T-helper 22 cell (primary cell): ENCODE measurements at places on chromosomes 6 and 20.

- DNase-seq, result no peak
These were observed 21.2 kb downstream of the MKKS start for GRCh38 chr20:10412591-10413408.

- no peak for DNase-seq
These were observed 87.6 kb downstream of the BMP2 start for GRCh38 chr20:6855104-6855503.

DNA sequence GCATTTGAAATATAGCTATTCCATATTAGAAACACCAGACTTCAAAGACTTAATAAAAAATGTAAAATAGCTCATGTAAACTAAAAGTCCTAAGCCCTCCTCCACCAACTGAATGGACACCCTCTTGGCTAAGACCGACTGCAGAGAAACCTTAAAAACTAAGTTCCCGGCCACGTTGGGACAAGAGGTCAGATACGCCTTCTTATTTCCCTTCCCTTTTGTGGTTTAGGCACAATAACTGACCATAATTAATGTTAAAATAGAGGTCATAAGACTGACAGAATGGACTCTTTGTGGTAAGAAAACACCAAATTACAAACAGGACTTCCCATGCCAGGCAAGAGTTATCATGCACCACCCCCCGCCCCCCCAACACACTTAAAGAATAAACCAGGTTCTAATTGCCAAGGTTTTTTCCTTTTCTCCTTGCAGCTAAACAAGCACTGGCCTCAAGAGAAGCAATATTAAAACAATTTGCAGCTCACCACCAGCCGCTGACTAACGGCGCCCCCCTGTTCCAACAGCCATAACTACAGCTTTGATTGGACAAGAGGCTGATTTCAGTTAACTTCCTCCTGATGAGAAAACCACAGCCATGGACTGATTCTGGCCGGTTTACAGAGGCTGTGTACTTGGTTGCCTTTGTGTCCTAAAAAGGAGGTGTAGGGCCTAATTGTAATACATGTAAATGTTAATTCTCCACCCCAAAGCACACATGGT, 10.7 kb upstream of the LAMP5 start:
- DNase-seq, result no peak

DNA sequence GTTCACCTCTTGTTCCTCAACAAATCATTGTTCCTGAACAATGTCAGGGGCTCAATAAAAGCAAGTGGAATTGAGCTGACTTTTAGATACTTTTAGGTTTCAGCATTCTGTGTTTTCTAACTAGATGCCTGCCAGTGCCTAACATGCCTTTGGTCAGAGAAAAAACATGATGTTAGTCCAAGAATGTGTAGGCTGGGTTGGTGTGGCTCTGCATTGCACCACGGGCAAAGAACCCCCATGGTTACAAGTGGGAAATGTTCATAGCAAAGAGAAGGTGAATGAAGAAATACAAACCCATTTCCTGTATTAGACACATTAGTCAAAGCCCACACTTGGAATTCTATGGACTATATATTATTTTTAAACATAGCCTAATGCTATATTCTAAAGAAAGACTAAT, 193.3 kb downstream of the TMEM200A start:
- no peak for DNase-seq

DNA sequence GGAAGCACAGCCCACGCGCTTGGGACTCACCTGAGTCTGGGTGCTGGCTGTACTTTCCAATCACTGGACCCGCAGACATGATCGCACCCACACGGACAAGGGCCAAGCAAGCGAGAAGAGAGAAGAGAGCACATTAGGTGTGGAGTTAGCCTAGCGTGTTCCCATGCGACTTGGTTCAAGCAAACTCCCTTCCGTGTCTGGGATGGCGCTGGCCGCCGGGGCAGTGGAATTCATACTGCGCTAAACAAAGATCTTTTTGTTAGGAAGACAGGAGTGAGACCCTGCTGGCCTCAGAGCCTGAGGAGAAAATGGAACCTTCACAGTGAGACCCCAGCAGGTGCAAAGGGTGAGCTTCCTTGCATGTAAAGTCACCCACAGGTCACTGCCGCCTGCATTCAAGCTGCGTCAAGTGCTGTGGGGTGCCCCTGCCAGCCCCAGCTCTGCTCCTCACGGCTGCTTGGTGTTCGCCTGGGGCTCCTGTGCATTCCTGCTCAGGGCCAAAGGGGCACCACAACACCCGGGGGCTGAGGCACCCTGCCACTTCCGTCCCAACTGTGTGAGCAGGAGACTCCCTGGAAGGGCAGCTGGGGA, 26.4 kb downstream of the PSMG4 start:
- no peak for DNase-seq

GRCh38 chr6:143451531-143451930, 926 bp downstream of the PEX3 start:
- no peak for DNase-seq

DNA sequence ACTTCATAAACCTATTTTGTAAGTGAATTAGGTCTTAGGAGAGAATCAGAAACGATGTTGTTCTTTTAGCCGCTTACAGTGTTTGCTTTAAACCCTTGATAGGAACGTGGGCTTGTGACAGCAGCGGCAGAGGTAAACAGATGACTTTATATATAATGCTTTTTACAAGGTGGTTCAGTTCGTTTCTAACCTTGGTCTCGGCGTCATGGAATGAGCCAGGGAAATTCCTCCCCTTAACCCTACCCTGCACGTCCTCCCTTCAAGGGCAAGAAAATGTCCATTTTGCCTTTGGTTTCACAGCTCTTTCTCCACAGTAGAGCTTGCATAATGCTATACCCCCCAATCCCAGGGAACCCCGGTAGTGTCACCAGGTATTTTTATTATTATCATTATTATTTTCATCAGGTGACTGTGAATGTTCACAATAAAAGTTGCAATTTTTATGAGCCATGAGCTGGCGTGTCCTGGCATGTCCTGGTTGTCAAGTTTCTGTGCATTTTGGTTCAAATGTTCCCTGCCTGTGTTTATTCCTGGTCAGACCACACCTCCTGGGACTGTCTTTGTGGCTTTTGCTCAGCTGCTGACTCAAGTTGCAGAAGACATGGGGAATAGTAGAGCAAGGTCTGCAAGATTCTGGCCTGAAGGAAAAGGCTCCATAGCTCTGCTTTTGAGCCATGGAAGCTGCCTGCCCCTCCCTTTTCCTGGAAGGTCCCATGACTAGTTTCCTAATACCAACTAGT, 112.8 kb upstream of the BMP2 start:
- no peak for DNase-seq

GRCh38 chr6:72826037-72826436, 204.2 kb downstream of the KCNQ5 start:
- no peak for DNase-seq

DNA sequence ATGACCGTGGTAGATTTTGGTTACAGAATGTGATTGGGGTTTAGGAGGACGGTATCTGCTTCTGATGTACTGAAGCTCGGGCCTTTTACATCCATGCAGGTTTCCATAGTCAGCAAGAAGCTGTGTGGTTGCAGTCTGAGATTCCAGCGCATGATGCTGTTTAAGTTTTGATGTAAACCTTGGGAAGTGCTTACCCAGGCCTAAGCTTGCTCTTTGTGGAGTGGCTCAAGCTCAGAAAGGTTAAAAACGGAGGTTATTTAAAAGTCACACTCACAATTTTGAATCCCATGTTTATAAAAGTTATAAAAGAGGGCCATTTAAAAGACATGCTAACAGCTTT, 121.4 kb downstream of the TIAM2 start:
- DNase-seq, result no peak

DNA sequence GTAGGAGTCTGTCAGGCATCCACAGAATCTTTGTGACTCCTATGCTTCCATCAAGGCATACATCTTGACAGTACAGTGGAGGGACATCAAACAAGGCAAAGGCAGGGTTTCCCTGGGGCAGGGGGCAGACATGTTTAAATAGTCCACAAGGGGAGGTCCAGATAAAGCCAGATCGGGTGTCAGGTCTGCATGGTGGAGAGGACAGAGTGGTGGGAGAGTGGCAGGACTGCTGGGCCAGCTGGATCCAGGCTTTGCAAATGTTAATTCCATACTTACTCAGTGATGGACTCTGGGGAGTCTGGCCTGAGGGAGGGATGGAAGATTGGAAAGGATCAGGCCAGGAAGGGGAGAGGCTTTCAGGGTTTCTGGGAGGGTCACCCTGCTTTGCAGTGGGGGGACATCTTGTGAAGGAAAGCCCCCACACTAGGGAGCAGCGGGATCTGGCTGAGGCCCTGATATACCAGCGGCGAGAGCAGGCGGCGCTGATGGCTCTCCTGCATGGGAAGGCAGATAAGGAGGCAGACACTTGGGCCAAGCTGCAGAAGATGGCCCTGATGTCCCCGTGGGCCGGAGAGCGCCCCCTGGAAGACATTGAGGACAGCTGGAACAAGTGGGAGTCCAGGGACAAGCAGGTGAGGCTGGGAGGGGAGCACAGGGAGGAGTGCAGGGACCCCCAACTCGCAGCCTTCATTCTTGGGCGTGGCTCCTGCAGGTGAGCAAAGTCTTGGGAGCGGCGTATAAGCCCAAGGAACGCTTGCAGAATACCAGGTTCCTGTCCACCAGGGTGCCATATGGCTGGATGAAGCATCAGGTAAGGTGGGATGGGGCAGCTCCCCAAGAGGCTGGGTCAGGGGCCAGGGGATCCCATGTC, 44.6 kb downstream of the SUN5 start:
- no peak for DNase-seq

DNA sequence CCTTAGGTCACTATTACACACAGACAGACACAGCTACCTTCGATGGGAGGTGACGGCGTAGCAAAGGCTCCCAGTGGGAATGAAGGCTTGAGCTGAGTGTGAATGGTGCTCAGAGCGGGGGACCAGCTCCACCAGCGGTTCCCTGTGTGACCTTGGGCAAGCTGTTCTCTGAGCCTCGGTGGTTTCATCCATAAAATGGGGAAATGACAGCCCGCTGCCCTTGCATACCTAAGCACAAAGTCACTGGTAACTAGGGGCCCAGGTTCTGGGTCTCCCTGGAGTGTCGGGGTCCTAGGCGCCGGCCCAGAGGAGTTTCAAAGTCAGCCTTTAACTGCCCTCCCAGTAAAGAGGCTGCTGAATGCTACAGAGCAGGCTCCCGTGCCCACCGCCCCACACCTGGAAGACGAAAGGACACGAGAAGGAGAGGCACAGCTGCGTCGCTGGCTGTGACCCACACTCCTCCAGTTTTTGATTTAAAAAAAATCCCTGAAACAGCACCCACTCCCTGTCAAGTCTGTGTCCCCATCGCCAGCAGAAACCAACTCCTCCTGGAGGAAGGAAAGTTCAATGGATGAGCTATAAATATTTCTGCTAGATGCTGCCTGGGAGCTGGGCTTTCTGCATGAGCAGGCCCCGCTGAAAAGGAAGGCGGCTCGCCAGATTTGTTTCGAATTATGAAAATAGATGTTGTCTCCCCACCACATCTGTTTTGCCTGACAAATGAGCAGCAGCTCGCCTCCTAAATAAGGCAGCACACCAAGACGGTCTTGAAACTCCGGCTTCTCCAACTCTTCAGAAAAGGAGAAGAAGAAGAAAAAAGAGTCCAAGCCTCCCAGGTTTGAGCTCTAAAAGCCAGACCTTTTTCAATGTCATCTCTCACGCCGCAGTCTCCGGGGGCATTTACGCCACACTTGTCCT, 27.4 kb downstream of the PMEPA1 start:
- no peak for DNase-seq

DNA sequence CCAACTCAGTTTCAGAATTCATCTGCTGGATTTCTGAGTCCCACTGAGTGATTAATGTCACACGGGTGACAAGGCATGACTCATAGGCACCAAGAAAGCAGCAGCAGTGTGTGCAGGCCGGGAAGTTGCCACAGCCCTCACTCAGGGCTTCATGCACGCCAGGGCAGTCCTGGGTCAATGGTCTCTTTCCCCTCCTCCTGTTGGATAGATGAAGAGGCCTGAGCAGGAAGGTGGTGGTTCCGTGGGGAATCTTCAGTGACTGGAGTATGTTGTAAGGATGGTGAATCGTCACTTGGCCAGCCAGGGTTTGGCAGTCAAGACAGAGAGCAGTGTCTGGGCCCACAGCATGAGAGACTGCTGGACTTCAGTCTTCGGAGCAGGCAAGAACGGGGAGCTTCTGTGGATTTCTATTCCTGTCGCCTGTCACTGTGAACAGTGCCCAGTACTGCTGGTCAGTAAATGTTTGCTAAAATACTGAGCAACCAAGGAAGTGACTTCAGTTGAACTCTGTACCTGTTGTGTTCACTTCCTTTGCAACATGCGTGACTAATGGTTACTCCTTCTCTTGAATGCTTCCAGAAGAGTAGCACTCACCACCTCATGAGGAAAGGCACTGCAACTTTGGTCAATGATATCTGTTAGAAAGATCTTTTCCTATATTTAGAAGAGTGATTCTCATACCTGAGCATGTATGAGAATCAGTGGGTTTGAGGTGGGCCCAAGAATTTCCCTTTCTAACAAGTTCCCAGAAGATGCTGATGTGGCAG, 62.0 kb upstream of the CD93 start:
- DNase-seq, result no peak

DNA sequence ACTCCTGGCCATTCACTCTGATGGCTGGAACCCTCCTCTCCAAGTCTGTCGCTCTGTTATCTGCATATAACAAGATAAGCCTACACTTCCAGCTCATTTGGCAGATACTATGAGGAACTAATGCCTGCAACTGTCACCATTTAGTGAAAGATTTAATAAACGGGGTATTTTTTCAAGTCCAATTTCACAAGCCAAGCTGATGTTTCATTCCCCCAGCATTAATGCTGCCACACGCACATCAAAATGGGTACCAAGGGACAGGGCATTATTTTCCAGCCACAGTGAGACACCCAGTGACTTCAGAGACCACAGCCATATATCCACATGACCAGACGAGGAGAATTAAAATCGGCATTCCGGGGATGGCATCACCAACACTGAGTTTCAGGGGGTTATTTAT, 175.5 kb downstream of the PTPRT start:
- DNase-seq, result no peak

GRCh38 chr6:127475823-127476176, 16.6 kb upstream of the KIAA0408 start:
- DNase-seq, result no peak

DNA sequence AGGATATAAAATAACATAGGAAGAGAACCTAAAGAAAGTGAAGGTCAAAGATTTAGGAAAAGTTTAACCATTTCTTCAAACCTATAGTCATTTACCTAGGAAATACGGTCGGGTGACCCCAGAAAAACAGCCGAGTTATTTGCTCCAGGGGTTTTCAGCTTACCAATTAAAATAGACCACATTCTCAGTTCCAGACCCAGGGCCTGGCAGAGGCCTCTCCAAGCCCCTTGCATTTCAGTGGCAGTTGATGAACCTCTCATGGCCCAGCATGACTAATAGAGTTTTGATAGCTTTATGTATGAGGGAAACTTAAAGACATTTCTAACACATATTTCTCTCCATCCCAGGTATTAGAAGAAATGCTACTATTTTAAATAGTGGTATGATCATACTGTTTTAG, 113.5 kb downstream of the OGFRL1 start:
- DNase-seq, result no peak

- no peak for DNase-seq
These were observed 203.2 kb upstream of the MAP3K7 start for GRCh38 chr6:90790058-90790457.

DNA sequence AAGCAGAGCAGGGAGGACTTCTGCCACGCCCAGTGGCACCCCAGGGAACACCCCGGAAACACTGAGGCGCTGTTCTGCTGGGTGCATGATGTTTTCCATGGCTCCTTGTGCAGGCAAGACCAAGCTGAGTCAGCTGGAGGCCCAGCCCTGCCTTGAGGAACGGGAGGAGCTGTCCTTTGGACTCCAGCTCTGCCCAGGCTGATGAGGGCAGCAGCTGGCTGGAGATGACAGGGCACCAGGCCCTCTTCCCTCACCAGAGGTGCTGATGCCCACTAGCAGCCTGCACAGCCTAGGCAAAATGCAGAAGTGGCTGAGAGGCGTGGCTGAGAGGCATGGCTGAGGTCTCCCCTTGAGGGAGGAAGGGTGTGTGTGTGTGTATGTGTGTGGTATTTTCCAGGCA, 2.4 kb downstream of the C6orf132 start:
- no peak for DNase-seq
